ENCODE measurements at places on chromosomes 7 and 10.

- no peak for DNase-seq
These were observed 40.4 kb downstream of the CNNM1 start for GRCh38 chr10:99369551-99369950.

DNA sequence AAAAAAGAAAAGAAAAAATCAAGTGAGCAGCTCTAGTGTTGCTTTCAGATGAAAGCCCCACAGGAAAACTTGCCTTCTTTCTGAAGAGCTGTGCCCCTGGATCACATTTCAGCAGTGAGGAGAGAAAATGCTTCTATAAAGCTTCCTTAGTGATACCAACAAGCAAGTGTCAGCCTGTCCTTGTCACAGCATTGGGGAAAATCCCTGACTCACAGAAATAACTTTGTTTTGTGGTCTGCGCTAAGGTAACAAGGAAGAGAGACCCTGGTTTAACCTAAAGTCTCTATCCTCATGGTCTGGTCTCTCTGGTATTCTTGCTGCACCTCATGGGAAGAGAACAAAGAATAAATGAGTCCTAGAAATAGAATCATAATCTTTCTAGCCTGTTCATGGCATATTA is 885.2 kb upstream of the SORCS1 start:
- DNase-seq = no peak

GRCh38 chr7:132397070-132397469 is 179.2 kb downstream of the PLXNA4 start:
- no peak for DNase-seq

DNA sequence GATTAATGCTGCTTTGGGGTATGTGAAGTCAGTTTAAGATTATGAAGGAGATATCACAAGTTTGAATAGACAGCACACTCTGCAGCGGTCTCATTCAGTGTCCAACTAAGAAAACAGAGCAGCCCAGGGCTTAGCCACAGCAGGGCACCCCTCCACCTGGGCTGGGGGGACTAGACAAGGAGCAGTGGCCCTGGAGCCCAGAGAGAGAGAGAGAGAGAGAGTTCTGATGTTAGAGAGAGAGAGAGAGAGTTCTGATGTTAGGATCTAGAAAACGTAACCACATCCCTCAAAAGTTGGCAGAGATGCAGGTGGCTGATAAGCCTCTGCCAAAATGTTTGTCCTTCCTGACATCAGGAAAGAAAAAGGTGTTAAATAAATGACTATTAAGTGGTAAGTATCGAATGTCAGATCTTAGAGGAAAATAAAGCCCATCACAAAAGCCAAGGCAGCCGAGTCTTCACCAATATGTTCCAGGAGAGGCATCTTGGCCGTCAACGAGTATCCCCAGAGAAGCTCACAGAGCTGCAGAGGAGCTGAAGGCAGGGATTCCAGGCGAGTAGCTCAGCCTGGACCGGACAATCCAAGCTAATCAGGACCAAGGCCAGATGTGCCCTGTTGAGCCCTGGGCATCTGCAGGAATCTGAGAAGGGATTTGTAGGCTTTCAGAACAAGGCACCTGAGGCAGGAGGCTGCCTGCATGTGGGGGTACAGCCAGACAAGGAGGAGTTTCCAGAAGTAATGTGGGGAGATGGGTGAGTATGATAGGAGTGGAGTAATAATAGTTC is 150.1 kb upstream of the TCF7L2 start:
- DNase-seq = no peak

DNA sequence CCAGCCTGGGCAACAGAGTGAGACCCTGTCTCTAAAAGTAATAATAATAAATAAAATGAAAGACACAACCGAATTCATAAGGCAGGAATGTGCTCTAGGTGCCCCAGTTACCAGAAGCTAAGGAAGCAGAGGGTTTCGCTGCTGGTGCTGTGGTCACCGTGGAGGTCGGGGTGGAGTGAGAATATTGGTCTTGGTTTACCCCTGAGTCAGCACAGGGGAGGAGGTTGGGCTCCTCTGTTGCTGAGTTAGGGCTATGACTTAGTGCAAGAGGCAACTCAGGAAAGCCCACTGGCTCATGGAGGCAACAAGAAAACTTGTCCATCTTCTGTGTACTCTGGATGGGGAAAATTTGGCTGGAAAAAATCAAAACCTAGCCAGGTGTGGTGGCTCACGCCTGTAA is 117.1 kb downstream of the MYL10 start:
- DNase-seq = no peak

GRCh38 chr10:59698326-59698725 is 11.3 kb downstream of the SLC16A9 start:
- no peak for DNase-seq

DNA sequence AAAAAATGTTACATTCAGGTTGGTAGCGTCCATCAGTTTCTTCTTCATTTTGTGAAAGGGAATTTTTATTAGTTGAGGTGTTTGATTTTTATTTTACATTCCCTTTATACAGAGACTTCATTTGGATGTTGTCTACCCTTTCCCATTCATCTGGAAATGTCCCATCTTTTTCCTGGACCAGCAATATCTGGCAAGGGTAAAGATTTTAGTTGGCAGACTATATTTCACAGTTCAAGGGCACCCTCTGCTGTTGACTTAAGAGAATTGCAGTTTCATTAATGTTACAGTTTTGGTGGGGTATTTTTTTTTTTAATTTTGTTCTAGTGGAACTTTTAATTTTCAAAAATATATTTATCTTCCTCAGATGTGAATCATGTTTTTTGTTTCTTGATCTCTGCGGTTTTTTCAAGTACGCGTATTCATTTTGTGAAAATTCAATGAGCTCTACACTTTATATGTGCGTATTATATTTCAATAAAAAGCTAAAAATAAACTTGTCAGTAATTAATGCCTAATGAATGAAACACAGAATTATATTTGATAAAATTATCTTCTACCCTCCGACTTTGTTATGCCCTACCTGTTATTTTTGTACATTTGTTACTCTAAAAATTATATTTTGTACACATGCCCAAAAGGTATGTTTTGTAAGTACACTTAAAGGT is 97.9 kb upstream of the KLF14 start:
- no peak for DNase-seq
